ENCODE measurements at places on chromosomes 7 and 10.

DNA sequence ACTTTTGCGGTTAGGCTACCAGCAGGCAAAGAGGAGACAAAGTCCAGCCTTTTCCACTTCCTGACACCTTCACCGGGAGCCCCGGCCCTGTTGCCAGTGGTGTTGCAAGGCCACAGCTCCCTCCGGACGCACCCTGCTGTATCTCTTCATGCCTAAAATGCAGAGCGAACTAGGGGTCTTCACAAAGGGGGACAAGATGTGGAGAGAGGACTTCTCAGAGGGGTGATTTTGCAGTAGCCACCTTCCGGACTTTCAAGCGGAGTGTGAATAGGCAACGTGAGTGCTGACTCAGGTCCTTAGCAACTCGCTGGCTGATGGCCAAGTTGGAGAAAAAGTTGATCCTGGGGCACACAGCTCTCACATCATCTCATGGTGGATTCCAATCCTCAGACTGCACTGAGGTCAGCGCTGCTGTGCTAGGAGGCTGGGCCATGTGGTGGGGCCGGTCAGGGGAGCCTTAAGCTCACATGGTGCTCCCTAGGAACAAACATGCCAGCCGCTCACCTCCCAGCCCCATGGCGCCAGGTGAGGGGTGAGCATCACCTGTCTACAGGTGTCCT is 166.3 kb downstream of the LCOR start:
- DNase-seq = peak; percentile 83

DNA sequence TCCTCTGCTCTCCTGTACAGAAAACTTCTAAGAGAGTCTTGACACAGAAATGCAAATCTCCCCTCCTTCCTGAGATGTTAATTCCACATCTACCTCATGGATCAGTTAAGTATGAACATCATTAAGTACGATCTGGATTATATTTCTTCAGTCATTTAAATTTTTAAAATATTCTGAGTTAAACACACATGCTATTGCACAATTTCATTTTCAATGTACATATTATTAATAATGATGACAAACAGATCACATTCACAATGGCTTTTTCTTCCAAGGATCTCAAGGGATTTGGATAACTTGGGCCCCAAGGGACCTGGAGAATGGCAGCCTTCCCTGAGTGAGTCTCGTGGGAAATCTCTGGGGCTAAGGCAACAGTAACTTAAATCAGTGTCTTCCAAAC is 16.2 kb downstream of the BEND7 start:
- DNase-seq = no peak

GRCh38 chr7:29749701-29750321 is 56.5 kb upstream of the WIPF3 start:
- DNase-seq = no peak

DNA sequence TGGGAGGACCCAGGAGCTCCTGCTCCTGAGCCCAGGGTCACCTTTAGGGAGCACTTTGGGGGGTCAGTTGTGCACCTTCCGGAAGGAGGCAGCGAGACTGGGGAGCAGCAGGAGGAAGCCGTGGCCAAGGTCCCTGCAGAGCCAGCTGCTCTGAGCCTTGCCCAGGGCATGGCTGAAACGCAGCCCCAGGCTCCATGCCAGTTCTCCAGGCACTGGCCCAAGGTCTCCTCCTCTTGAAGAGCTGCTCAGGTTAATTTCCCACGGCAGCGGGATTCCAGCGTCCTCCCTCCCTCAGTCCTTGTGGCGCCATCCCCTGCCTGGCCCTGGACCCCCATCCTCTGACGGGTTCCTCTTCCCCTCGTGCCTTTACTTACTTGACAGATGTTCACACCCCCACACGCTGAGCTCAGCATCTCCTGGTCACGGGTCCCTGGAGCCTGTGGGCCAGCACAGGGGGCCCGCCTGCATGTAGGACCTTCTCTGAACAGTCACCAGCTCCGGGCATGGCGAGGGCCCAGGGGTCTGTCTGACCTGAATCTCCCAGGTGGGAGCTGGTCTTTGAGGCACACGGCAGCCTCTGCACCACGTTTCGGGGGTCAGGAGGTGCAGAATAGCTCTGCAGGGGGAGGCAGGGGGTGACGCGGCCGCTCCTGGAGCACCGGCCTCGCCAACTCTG is 16.7 kb upstream of the CFAP46 start:
- no peak for DNase-seq

DNA sequence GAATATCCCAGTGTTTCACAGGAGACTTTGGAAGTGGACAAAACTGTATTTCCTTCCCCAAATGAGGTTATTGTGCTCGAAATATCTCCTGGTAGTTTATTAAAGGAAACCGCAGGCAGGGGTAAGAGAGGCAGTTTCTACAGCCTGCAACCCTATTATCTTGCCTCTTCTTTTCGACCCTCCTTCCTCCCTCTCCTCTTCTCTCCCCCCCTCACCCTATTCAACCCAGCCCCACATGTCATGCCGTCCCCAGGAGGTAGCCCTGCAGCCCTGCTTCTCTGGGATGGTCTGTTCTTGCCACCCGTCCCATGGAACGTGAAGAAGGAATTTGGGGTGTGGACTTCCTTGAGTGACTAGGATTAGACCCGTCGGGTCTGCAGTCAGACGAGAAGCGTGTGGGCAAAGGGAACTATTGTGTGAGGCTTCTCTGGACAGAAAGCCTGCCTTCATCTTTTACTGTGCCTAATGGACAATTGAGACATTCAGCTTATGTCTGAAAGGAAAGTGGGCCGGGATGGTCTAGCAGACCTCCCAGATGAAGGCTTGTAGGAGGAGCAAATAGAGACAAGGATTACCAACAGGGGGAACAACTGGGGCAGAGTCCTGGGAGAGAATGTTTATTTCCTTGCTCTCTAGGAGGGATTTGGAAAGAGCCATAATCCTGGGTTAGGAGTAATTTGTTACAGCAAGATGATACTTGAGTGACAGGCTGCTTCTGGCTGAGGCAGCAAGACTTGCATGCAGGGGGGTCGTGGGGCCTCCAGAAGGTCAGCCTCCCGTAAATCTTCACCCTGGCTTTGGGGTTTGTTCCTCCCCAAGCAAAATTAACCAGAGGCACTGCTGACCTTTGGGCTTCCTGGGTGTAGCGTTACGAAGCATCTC is 77.8 kb downstream of the TCF7L2 start:
- peak; percentile 46 for DNase-seq

GRCh38 chr10:90138844-90139243 is 437.5 kb downstream of the KIF20B start:
- no peak for DNase-seq

GRCh38 chr10:77301305-77301730 is 336.3 kb downstream of the KCNMA1 start:
- no peak for DNase-seq

GRCh38 chr10:5151076-5151475 is 33.9 kb downstream of the AKR1C8 start:
- no peak for DNase-seq
